ENCODE measurements at places on chromosomes 5 and 9.

DNA sequence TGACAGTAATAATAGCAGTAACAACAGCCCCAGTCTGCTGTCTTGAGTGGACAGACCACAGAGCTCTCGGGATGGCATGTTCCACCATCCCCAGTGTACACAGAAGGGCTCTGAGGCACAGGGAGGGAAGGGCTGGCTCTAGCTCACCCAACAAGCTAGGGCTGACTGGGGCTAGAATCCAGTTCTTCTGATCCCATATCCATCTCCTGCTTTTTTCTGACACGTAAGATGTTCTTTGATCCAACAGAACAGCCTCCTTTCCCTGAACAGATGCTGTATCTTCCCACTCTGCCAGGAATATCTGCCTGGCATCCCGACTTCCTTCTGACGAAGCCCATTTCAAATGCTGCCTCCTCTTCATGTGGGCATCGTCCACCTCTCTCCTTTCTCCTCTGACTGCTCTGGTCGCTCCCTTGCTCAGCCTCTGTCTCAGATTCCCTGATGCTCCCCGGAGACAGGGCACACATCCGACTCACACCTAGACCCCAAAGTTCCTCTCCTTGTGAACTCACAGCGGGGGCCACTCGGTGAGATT, 43.6 kb upstream of the CLK4 start:
- no peak for DNase-seq

- DNase-seq: no peak
Observed at GRCh38 chr5:138520971-138521370, 22.1 kb downstream of the ETF1 start.

DNA sequence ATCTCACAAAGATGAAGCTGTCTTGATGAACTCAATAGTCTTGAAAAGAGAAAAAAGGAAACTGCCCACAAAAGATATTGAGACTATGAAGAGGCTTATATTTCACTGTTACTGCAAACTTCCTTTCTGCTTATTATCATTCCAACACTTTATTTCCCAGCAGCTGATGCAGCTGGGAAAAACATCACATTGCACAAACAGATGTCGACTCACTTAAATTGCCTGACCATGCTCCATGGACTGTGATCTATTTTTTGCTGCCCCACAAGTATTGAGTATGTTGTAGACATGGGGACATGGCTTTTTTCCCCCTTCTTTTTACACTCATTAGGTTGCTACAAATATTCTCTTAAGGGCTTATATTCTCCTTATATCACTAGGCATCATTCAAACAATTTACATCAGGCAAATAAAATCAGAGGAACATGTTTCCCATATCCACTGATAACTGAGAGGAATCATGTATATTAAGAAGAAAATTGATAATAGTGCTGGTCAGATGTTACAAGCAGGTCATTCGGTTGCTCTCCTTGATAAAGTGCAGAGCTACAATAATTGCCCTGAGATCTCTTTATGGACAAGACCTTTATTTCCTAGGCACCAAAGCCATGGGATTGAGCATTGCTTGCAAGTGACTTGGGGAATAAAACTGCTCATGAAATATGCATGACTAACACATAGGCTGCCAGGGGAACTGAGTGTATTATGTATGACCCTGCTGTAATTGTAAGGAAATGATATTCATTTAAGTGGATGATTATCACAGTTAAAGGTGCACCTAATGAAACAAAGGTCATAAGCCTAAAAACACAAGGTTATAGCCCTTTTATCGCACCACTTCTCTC, 509.9 kb downstream of the ZNF608 start:
- no peak for DNase-seq

GRCh38 chr5:149422366-149423048, 43.4 kb upstream of the IL17B start:
- no peak for DNase-seq

- no peak for DNase-seq
Observed at GRCh38 chr9:124781967-124782660, 5.2 kb downstream of the OLFML2A start.

GRCh38 chr5:57862942-57863341, 380.3 kb upstream of the ACTBL2 start:
- no peak for DNase-seq

DNA sequence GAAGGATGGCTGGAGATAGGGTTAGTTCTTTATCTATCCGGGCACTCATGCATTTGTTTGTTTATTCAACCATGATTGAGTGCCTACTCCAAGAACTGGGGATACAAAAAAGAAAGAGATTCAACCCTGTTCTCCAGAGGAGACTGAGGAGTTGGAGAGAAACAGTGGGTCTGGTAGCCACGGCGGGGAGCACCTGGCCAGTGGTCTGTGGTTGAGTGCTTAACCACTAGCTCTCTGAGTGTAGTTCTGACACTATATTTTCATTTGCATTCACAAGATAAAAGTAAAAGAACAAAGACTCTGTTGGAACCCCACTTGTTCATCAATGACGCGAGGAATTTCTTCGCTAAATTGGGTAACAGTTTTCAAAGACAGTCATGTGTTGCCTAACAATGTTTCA, 295.5 kb upstream of the MSX2 start:
- DNase-seq: no peak

GRCh38 chr5:149153193-149153750, 12.0 kb downstream of the ABLIM3 start:
- no peak for DNase-seq

DNA sequence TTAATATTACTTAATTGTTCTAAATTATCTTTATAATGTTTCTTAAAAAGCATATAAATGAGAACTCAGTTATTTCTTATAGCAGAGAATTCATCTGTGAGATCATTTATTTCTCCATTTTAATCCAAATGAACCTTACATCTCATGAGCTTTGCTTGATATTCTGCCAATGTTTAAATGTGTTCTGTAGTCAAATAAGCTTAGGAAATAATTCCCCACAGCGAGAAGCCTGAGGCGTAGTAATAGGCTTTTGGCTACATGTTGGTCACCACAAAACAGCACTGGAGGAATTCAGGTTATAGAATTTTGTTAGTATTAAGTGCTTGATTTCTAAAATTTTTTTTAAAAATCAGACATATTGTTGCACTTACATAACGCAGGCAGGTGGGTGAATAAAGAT, 585.3 kb upstream of the RORB start:
- no peak for DNase-seq

GRCh38 chr9:111928359-111928720, 31.7 kb downstream of the UGCG start:
- DNase-seq: no peak

DNA sequence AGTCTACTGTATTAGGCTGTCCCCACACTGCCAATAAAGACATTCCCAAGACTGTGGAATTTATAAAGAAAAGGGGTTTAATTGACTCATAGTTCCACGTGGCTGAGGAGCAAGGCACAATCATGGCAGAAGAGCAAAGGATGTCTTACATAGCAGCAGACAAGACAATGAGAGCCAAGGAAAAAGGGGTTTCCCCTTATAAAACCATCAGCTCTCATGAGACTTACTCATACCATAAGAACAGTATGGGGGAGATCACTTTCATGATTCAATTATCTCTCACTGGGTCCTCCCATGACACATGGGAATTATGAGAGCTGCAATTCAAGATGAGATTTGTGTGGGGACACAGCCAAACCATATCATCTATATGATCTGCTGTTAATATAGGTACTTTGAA, 14.8 kb upstream of the FSTL4 start:
- no peak for DNase-seq

GRCh38 chr5:14148890-14149671, 5.9 kb downstream of the TRIO start:
- no peak for DNase-seq

- peak; percentile 82 for DNase-seq
Observed at GRCh38 chr9:128863647-128864046, 18.1 kb downstream of the KYAT1 start.
